ENCODE measurements at places on chromosomes 5 and 9.

GRCh38 chr5:173830421-173830820 lies 57.7 kb upstream of the CPEB4 start:
- no peaks in the 10 kb centered on the region for H3K4me1 ChIP-seq
- no peak overlapping the region for H3K27ac ChIP-seq
- no peak overlapping the region for H3K4me3 ChIP-seq
- no peaks in the 10 kb centered on the region for H3K36me3 ChIP-seq

DNA sequence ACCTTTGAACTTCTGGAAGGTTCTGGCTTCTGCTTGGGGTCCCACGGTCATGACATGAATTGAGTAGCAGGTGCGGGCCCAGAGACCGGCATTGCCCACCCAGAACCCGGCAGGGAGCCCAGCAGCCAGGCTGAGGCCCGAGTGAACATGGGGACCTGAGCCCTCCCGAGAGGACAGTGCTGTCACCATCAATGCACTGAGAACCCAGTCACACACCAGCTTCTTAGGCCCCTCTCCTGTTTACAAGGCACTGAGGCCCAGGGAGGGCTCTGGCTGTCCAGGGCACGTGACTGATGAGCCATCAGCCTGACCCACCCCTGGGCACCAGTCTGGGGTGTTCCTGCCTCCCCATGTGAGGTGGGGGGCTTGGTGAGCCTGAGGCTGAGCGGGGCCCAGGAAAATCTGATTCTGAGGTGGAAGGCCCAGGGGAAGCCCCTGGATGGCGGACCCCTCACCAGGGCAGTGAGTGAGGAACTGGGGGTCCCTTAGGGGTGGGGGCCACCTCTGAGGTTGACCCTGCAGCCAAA lies 60.3 kb upstream of the RNU6ATAC start:
- no peak overlapping the region for H3K27ac ChIP-seq
- peaks cover 3% of the 10 kb centered on the region for H3K36me3 ChIP-seq
- no peak overlapping the region for H3K4me3 ChIP-seq
- peaks cover 16% of the 10 kb centered on the region for H3K27me3 ChIP-seq
- DNase-seq: no peak

- peaks cover 3% of the 10 kb centered on the region for H3K4me1 ChIP-seq
- H3K27ac ChIP-seq: no peak overlapping the region
- H3K4me3 ChIP-seq: no peak overlapping the region
Observed at GRCh38 chr9:69584759-69585158, 87.4 kb downstream of the APBA1 start.

- H3K4me3 ChIP-seq: no peak overlapping the region
- H3K36me3 ChIP-seq: no peaks in the 10 kb centered on the region
- H3K27ac ChIP-seq: no peak overlapping the region
- no peak for DNase-seq
- H3K27me3 ChIP-seq: peaks cover 40% of the 10 kb centered on the region
- H3K4me1 ChIP-seq: peaks cover 10% of the 10 kb centered on the region
Observed at GRCh38 chr5:122073018-122073417, 5.0 kb downstream of the LOX start.

DNA sequence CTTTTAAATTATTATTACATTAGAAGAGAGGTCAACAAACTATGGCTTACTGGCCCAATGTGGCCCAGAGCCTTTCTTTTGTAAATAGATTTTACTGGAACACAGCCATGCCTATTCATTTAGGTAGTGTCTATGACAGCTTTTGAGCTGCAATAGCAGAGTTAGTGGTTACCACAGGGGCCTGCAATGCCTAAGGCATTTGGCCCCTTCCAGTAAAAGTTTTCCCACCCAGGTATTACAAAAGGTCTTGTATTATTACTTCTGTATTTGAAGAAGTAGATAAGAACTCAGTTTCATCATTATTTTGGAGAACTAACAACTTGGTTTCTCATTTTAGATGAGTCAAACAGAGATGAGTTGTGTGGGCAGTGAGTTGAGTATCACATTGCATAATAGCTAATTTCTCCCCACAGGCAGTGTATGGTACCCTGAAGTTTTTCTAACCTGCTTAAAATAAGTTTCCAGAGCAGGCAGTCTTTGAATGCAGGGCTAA lies 9.5 kb downstream of the MTRR start:
- peaks cover 73% of the 10 kb centered on the region for H3K36me3 ChIP-seq
- peak overlapping the region; percentile 49 for H3K27ac ChIP-seq

Data from effector memory CD8-positive, alpha-beta T cell (primary cell).